T-helper 1 cell treated with Interleukin-12 subunit alpha and Interleukin-12 subunit beta and Interleukin-4 antibody, amounts not matched to agents 30 ng/mL and 1 ng/mL, for 36 hours (primary cell): ENCODE measurements at places on chromosomes 1 and 21. TPM values are rescaled to one million over a fixed set of nuclear protein-coding genes. Genes with fewer than 3 reads are reported as not detected.

Gene PDE4B
- total RNA-seq = 54.6 and 56.2 TPM in 2 replicates

Gene LRRC3
- total RNA-seq = 2.7 and 2.9 TPM in 2 replicates

Gene PRAMEF27
- not detected in 2 replicates for total RNA-seq

Gene EDN2
- not detected in 2 replicates for total RNA-seq

Gene SRGAP2B
- total RNA-seq = 43.2 and 48.0 TPM in 2 replicates

Gene MAPKAPK2
- total RNA-seq = 98.5 and 100 TPM in 2 replicates

Gene TATDN3
- total RNA-seq = 14.2 and 17.9 TPM in 2 replicates
